ENCODE measurements at places on chromosomes 1 and 21.

- no peak for DNase-seq
Measured at GRCh38 chr1:222794656-222795474, 20.0 kb upstream of the DISP1 start.

DNA sequence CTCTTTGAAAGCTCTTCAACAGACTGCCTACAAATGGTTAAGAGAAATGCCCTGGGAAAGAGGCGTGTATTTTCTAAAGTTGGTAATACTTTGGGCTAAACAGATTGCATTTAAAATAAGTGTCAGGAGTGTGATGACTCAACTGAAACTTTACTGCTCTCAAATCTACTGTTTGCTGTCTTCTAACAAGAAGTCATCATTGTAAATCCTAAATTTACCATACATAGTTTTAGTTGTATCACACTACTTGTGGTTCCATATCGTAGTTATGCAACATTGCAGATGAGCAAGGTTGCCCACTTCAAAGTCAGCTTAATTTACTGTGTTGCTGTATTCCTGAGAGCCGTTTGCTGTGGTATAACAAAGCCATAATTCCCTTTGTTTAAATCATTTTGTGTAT is 59.6 kb downstream of the RGS21 start:
- no peak for DNase-seq

DNA sequence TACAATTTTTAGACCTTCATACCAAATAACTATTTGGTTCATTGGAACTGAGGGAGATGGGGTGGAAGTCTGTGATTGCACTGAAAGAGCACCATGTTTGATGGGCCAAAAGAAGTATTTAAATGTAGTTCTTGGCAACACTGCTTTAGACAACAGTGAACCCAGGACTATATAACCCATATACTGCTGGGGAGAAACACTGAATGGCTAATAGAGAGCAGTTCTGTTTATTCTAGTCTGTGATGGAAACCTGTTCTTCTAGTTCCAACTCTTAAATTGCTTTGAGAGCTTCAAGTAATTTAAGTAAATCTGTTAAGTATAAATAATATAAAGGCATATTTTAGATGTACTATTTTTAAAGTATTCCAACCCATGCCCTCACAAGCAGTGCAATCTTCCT is 96.3 kb downstream of the NIBAN1 start:
- no peak for DNase-seq

DNA sequence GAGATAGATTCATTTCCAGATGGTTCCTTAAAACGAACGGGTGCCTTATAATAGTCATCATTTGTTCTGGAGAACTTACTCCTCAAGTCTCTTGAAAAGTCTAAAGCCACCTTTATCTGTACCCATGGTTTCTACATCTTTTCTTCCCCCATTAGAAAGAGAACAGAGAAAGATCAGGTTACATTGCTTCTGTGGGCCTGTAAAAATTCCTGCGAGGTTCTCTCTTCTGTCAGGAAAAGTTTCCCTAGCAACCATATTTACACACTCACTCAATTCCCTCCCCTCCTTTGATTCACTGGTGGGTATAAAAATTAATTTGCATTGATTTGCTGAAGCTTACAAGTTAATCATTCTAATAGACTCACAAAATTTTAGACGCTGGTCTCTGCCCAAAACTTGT is 6.7 kb downstream of the PHC2 start:
- DNase-seq = no peak

DNA sequence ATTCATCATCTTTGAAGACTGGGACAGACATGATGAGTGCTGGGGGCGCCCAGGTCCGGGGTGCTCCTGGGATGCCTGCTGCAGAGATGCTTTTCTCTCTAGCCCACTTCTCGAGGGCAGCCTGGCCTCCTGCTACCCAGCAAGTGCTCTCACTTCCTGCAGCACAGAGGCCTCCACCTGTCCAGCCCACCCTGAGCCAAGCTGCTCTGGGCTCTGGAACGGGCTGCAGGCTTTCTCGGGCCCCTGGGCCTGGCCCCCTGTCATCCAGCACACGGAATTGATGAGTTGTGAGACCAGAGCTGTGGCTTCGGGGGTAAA is 469.5 kb upstream of the VAMP3 start:
- no peak for DNase-seq

- DNase-seq = no peak
Measured at GRCh38 chr1:13735168-13735930, 35.4 kb downstream of the PRDM2 start.

DNA sequence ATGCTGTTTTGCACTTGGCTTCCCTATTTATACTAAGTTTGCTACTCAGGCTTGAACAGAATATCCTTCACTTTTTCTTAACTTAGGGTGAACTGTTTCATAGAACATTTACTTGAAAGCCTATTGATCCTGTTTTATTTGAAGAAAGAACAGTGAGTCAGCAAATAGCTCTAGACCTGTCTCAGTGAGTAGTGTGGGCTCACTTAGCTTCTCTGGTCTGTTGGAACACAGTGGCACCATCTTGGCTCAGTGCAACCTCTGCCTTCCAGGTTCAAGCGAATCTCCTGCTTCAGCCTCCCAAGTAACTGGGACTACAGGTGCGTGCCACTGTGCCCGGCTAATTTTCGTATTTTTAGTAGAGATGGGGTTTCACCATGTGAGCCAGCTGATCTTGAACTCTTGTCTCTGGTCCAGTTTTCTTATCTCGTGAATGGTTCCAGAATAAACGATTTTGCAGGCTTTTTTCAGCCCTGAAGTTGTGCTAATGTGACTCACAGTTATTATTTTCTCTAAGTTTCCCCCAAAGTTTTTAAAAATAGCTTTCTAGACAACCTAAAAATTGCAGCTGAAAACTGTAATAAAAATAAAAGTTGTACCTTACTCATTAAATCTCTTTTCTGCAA is 76.8 kb downstream of the KIF1B start:
- no peak for DNase-seq

GRCh38 chr1:235056937-235057336 is 71.7 kb downstream of the TOMM20 start:
- no peak for DNase-seq

DNA sequence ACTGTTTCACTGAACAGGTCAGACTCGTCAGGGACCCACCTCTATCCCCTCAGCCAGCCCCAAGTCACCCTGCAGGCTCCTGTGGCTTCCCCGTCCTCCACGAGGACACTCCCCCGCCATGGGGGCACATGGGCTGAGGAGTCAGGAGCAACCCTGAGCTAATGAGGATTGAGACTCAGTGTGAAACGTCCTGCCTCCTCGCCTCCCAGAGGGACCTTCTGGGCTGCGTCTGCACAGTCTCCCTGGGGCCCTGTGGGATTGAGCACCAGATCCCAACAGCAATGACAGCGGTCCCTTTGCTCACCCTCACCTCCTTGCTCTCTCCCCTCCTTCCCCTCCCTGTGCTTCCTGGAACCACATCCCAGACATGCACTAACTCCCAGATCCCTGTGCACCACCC is 18.9 kb upstream of the SLC25A33 start:
- no peak for DNase-seq

DNA sequence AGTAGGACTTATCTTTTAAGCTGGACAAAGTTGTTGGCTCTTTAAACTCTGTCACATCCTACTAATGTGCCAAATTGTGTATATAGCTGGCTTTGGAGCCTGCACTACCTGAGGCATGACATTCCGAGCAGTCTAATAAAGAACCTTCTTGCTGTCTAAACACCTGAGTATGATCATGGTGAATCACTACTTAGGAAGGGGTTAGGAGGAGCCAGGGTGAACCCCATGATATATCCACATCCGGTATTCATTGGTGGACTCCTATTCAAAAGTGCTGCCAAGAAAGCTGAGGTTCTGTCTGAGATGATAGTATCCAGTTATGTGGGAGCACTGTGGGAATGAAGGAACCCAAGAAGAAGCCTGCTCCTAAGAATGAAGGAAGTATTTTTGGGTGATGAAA is 27.1 kb downstream of the CRNN start:
- DNase-seq = no peak

- DNase-seq = no peak
Measured at GRCh38 chr1:167761400-167761799, 39.6 kb downstream of the MPZL1 start.

DNA sequence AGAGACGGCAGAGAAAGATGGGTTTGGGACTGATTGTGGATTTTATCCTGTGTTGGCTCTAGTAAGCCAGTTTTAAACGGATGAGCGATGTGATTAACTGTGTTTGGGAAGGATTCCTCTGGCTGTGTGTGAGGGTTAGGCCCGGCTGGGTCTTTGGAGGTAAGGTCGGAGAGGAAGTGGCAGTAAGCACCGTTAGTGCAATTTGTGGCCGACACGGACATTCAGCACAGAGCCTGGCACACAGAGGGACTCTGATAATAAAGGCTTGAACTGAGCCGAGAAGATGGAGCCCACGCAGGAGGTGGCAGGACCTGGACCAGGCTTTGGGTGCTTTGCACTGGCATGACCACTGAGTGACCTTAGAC is 1.3 kb downstream of the MTFR1L start:
- DNase-seq = no peak

DNA sequence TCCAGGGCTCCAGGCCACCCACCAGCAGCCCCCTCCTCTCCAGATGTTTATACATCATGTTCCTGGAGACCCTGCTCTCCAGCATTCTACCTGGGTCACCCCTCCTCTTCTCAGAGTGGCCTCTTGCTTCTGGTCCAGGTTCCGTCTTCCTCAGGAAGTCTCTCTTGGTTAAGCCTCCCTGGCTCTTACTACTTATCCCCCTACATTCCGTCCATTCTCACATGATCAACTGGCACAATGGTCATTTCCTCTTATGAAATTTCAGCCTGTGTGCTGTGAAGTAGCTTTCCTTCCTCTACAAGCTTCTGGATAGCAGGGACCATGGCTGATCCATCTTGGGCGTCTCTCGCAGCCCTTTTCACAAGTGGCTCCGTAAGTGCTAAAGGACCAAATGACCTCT is 33.9 kb upstream of the ATP2B4 start:
- no peak for DNase-seq

- DNase-seq = no peak
Measured at GRCh38 chr21:36697851-36698384, 997 bp upstream of the SIM2 start.

DNA sequence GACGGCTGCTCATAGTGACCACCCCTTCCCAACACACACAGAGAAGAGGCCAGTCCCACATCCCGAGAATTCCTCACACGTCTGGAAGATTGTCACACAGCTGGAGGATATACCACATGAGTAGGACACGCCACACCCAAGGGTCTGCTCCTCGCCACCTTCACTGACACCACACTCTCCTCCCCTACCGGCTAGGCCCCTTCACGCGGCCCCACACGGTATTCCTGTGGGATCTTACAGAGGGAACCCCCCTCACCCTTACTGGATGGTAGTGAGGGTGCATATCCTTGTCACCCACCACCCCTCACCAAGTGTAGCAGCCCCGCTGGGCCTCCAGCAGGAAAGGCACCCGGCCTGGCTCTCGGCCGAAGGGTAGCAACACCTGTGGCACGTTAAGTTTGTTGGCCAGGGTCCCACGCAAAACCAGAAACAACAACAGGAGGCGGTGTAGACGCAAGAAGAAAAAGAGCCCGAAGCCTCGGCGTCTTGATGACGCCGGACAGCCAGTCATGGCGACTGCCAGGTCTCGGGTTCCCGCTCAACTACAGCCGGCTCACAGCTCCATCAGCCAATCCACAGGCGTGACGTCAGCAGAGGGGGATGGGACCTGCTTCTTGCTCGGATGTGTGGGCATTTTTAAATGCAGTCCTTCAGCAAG is at the start of gene NUP210L:
Gene NUP210L (minus strand): TSS at position 540 of the 658 bp plus-strand sequence.
- no peak for DNase-seq

DNA sequence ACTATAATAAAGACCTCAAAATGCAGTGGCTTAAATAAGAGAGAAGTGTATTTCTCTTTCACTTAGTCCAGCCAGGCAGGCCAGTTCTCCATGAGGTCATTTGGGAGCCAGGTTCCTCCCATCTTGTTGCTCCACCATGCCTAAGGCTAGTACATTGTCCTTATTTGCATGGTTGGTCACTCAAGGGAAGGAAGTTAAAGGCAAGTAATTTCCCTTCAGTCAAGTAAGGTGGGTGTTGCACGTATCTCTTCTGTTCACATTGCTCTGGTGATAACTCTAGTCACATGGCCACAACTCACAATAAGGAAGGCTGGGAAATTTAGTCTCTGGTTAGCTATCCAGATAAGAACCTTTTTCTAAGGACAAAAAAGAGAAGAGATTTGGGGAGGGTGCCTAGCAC is 27.2 kb upstream of the TADA1 start:
- DNase-seq = no peak

DNA sequence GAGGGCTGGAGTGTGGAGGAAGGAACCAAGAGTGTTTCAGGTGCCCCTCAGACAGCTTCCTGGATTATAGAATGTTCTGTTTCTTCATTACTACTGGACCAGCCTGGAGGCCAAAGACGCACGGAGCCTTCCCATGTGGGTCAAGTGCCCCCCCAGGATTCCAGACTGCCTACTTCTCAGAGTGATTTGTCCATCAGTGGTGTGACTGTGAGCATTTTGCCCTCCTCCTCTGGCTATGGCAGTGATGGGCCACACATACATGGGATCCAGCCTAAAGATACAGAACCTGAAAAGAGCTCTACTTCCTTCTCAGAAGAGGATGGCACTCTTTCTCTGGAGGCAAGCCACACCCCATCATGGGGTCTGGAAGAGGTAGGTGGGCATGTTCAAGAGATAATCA is 64.9 kb downstream of the MACF1 start:
- DNase-seq = no peak

- no peak for DNase-seq
Measured at GRCh38 chr1:93845538-93846205, 33.3 kb downstream of the DNTTIP2 start.

DNA sequence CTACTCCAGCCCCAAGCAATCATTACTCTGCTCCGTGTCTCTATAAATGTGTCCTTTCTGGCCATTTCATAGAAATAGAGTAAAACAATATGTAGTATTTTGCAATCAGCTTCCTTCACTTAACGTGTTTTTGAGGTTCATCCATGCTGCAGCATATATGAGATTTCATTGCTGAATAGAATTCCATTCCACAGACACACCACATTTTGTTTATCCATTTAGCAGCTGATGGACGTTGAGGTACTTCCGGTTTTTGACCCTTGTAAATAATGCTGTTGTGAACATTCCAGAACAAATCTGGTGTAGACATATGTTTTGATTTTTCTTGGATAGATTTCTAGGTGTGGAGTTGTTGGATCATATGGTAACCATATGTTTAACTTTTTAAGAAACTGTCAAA is 30.7 kb downstream of the ADAM30 start:
- no peak for DNase-seq

GRCh38 chr1:101165532-101165931 is 71.3 kb upstream of the S1PR1 start:
- DNase-seq = no peak
